AG04449 (cell line): ENCODE measurements at places on chromosomes 6 and 20.

DNA sequence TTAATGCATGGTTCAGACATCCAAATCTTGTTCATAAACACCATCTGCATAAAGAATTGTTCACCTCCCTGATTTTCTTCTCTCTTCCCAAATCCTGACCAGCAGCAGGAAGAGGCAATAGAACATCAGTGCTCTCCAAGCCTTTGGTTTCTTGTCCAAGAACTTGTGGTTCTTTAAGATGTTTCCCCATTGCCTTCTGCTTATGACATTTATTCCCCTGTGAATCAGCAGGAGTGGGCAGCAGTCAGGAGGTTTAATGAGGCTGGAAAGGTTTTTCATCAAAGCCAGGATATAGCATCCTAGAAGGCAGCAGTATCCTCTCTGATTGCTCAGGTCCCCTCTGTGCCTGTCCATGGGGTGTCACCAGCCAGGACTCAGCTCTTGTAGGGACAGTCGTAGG is 5.3 kb downstream of the HDDC2 start:
- no peak for DNase-seq

DNA sequence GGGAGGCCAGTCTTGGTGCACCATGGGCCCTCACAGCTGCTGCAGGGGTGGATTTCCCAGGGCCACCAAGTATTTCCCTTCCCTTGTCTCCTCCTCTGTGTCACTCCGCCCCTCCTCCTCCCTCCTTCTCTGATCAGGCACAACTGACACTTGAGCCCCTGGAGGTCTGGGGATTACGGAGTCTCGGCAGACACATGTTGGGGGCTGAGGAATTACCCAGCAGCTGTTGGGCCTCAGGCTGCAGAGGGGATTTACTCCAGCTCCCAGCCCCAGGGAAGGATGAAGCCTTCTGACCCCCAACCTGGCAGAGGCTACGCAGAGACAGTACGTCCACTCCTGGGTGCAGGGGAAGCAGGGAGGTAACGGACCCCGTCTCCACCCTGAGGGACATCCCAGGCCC is 420.5 kb upstream of the SULF2 start:
- no peak for DNase-seq

GRCh38 chr20:39986173-39986904 is 702.7 kb downstream of the MAFB start:
- peak; percentile 21 for DNase-seq

DNA sequence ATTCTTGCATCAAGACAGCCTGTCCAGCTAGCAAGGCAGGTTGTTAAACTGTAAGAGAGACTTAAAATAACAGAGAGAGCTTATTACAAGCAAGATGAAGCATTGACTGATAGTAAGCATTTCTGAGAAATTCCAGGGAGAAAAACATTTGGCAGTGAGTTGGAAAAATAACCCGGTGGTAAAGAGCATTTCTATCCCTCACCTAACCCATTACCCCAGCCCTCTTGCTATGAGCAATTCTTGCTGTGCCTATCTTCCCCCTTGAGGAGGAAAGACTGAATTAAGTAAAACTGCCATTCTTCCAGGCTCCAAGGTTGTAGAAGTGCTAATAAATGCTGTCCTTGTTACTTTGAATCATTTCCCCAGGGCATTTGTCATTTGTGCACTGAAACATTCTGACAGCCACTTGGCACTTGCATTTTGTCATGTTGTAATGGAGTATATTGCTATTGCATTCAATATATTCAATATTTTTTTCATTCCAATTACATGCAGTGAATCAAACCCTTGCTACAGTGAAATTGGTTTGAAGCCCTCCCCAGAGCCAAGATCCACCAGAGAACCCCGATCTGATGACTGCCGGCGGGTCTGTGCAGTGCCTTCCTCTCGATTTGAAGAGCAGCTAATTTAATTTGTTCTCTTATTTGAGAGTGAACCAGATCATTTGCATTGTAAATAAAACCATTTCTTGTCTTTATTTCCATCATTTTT is 291.1 kb downstream of the HIVEP2 start:
- no peak for DNase-seq

DNA sequence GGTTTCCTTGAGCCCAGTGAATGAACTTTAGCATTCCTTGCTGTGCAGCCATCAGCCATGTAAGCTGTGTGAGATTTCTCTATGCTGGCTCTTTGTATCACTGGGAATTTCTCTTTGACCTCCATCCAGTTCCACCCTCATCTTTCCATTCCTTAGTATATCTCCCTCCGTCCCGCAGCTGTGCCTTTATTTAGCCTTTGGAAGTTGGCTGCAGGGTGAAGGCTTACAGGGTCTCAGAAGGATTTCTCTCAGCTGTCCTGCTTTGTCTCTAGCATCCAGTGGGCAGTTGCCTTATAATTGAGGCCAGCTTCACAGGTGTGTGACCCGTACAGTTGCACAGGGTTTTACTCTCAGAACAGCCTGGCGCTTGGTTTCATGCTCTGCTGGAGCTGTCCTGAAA is 144.3 kb downstream of the PXDC1 start:
- DNase-seq, result no peak
